Stimulated activated CD4-positive, alpha-beta T cell treated with anti-CD3 and anti-CD28 coated beads, TNF-alpha, amount 100 ng/mL, for 4 hours (primary cell): ENCODE measurements at places on chromosomes 2 and 18.

DNA sequence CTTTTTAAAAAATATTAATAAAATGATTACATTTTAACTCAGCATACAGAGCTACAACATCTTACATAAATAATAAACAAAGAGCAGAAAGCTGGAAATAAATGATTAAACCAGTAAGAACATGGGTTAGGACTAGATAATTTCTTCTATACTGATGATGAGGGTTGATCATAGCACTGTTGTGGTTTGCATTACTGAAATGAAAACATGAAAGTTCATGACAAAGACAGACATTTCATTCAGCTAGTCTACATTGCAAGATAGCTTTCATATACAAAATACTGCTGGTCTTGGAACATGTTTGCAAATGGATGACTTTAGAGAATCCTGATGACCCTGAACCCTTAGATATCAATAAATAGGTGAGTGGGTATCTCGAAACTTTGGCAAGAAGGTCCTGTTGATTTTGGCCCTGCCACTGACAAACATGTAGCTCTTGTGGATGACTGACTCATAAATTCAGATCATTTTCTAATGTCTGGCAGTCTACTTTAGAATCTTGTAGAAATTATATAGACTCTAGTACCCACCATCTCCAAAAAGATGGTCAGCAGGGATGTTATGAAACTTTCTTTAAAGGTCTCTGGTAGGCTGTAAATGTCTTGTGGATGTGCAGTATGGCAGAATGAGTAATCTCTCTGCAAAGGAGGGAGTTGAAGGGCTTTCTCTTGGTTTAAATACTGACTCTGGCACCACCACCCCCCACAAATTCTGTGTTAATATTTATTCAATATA is 15.5 kb upstream of the CDC42EP3 start:
- DNase-seq: no peak

DNA sequence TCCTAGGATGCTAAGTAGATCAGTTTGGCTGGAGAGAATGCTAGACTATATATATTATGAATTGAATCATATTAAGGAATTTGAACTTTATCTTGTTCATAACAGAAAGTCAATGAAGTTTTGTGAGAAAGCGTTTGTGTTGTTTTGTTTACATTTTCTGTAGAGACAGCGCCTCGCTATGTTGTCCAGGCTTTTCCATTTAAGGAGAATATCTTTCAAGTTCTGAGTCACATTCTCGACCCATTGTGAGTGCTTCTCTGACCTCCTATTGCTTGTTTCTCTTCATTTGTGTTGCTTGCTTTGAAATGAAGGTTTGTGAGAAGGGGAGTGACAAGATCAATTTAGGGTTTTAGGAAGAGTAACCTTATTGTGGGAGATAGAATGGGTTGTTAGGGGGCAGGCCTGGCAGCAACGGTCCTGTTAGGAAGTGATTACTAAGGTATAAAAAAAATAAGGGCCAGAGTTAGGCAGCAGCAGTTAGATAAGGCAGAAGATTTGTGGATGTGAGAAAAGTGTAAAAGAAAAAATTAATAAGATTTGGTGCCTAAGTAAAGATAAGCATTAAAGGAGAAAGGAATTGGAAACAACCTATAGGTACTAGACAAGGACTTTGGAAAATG is 47.6 kb upstream of the ACVR1 start:
- no peak for DNase-seq

DNA sequence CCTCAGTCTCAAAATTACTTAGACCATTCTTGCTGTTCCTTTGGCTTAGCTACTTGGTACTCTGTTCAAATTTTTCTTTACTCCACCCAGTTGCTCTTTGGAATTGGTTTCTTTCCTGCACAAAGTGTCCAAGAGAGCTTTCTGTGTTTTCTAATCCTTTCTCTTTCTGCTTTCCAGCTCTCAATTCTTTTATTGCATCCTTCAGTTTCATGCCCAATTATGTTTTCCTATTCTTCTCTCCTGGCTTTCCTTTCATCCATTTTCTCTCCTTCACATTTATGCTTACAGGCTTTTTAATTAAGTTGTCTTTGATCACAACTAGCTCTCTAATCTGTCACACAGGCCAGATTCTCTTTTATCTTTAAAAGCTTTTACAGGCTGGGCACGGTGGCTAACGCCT is 38.2 kb downstream of the UBR3 start:
- no peak for DNase-seq

GRCh38 chr2:119290859-119291587 is 67.4 kb downstream of the STEAP3 start:
- DNase-seq: peak; percentile 16

DNA sequence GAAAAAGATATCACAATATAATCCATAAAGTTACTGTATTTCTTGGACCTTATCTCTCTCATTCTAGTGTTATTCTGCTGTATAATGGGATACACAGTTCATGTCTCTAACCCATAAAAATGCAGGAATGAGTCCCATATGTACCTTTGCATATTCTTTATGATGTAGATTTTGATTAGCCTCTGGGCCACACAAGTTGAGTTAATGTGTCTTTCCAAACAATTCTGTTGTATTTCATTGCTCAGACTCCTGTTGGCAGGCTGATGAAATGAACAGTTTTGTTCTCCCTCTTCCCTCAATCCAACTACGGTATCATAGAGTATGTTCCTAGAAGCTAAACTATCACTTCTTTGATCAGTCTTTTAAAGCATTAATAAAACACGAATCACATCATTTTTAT is 113.2 kb upstream of the SATB2 start:
- DNase-seq: no peak

DNA sequence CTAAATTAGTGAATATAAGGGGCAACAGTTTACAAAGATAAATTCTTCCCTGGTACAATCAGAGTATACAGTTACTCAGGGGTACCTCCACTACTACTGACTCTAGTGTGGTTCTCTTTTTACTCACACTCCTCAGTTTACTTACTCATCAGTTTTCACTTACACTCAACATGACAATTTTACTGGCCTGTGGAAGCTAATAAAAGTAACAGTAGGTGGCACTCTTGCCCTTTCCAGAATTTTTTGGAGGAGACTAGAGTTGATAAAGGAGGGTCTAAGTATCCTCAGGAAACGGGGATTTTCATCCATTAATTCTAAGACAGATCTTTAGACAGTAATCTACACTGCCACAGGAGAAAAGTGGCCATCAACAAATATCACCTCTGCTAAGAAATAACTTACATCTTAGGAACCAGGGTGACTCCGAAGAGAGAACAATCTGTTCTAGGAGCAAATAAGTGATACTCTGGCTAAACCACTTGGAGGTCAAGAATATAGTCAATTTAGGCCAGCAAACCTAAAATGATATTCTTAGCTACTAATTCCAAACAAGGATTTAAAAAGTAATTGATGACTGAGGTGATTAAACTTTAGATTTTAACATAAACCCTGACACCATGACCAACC is 61.3 kb downstream of the ATL2 start:
- DNase-seq: no peak

DNA sequence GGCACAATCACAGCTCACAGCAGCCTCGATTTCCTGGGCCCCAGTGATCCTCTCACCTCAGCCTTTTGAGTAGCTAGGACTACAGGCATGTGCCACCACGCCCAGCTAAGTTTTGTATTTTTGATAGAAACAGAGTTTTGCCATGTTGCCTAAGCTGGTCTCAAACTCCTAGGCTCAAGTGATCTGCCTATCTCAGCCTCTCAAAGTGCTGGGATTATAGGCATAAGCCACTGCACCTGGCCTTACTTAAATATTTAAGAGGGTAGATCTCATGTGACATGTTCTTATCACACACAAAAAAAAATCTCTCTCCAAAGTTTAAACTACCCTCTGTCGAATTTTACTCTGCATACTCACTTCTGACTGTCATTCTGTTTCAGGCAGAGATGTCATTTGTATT is 75.4 kb upstream of the CHRNA1 start:
- DNase-seq: no peak

- DNase-seq: no peak
Measured at GRCh38 chr2:203018181-203018580, 3.5 kb downstream of the NBEAL1 start.
